ENCODE measurements at places on chromosomes 2 and 18.
A peak's percentile ranks its signal among the peaks of the same experiment; 100 is the strongest.

DNA sequence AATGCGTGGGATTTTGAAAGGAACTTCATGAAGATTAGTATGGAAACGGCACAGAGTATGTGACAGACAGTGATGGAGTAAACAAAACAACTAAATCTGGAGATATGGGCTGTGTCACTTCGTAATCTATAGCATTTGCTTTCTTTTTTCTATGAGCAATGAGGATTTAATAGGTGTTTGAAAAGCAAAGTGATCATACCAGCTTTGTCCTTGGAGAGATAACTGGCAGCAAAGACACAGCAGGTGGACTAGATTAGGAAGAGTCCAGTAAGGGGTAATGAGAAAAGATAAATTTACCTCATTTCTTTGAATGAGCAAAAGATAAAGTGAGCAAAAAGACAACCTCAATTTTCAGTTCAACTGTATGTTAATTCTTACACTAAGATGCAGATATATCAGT, 199.0 kb downstream of the LRP1B start:
- DNase-seq, result peak; percentile 10

DNA sequence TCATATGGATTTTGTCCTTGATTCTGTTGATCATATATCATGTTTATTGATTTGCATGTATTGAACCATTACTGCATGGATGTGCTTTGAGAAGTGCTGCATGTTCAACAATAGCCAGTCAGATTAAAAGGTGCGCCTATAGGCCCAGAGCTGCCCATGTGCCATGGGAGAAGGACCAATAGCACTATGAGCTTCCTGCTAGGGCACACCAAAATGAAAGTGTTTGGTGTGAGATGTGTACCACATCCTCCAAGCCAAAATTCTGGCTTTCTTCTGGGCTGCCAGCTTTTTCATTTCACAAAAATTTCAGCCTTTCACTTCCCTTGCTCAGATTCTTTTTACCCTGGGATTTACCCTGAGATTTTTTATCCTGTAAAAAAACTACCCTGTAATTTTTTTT, 34.8 kb upstream of the MMADHC start:
- DNase-seq, result no peak

DNA sequence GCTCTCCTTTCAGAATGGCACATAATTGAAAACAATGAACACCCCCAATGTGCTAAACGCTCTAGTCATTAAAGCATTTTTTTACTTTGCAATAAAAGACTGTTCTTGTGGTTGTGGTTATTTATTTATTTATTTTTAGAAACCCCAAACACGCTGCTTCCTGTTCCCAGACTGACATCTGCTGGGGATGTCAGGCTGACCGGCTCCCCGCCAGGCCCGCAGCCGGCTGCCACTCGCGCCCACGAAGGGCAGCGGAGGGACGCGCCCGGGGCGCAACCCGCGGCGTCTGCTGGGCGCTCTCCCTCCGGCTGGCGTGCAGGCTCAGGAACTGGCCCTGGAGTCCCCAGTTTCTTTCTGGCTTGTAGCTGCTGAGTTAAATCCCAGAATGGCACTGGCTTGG, 83.1 kb upstream of the SP3 start:
- DNase-seq, result no peak

DNA sequence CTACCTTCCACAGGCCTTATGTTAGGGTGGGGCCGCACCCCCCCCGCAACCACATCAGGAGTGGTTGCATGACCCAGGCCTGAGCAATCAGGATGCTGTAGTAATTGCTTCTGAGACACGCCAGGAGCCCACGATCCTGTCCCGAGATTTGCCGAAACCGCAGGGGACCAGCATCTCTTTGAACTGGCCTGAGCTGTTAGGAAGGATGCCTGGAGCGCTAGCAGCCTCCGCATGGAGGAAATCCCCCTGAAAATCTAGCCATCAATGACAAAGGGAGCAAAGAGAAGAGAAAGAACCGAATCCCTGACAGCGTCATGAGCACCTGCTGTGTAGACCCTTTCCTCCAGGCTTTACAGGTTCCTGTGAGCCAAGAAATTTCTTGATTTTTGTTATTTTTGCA, 8.7 kb upstream of the TEX44 start:
- DNase-seq, result no peak

DNA sequence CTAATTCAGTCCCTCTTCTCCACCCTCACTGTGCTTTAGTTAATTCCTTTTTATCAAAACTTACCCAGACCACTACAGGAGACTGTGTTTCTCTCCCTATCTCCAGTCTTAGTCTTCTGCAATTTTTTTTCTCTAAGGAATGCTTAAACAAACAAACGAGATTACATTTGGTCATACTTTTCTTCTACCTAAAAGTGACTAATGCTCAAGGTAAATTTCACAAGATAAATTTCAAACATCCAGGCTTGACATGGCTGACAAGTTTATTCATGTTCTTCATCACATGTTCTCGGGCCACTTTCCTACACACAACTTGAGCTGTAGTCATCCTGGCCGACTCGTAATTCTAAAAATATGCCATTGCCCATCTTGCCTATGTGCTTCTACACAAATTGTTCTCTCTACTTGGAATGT, 23.2 kb upstream of the ACSL3 start:
- no peak for DNase-seq

GRCh38 chr18:25639596-25639995, 287.6 kb upstream of the ZNF521 start:
- DNase-seq, result no peak

- DNase-seq, result no peak
Measured at GRCh38 chr2:162828545-162828944, 10.0 kb downstream of the KCNH7 start.

DNA sequence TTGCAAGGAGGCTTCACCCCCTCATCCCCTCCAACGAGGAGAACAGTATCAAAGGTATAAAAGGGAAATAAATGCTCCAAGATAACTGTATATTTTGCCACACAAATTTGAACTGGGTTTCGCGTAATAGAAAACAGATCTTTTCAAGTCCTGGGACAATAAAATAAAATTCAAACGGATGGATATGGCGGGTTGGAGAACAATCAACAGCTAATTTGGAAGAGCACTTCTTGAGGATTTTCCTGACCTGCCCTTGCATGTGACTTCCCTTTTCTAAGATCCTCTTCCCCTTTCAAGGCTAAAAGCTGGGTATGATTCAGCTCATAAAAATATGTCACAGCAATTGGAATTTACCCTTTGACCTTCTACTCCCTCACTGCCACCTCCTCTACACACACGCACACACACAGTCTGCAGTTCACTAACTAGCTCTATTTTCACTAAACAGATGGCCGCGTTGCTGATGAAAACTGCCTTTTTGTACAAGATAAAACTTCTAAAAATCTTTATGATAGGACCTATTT, 386.9 kb downstream of the FIGN start:
- DNase-seq, result no peak

DNA sequence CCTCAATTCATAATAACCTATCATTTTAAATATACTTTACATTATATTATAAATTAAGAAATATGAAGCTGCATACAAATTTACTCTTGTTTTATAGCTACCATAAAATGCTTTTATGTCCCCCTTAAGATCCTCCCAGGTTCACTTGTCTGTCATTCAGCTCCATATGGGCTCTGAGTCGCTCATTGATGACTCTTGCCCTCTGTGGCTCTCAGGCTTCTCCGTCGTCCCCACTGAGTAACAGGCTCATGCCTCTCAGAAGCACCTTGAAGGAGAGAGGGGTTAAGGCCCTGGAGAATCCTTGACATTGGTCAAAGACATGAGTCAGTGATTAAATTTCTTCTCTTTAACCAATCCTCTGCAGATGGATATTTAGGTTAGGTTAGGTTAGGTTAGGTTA, 6.2 kb upstream of the MCM6 start:
- DNase-seq, result no peak

DNA sequence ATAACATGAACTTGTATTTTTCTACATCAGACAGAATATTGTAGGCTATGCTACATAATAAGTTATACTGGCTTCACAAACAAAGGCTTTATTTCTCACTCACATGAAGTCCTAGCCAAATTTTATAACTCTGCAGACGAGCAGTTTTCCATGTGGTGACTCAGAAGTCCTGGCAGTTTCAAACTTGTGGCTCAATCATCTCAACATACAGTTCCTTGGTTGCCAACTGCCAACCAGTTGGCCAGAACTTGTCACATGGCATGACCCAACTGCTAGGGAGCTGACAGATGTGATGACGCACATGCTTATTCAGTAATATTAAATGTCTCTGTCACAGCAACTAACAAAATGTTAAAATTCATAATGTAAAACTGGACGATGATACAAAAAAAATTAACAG, 63.8 kb upstream of the ZC3H15 start:
- no peak for DNase-seq

GRCh38 chr2:61235716-61236115, 73.7 kb downstream of the C2orf74 start:
- DNase-seq, result no peak

DNA sequence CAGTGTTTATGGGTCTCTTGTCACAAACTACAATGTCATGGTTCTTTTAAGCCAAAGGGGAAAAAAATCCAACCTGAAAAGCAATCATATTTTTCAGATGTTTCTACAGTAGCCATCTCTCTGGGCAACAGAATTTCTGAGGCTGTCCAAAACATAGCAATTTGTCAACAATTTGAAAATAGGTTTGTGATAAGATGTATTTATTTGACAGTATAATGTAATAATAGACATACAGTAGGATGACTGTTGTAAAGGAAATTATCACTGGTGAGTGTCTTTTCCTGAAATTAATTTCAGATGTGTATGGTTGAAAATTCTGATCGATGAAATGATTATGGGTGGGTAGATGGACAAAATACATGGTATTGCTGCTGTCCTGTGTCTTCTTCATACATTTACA, 1230.1 kb upstream of the CDH2 start:
- no peak for DNase-seq

DNA sequence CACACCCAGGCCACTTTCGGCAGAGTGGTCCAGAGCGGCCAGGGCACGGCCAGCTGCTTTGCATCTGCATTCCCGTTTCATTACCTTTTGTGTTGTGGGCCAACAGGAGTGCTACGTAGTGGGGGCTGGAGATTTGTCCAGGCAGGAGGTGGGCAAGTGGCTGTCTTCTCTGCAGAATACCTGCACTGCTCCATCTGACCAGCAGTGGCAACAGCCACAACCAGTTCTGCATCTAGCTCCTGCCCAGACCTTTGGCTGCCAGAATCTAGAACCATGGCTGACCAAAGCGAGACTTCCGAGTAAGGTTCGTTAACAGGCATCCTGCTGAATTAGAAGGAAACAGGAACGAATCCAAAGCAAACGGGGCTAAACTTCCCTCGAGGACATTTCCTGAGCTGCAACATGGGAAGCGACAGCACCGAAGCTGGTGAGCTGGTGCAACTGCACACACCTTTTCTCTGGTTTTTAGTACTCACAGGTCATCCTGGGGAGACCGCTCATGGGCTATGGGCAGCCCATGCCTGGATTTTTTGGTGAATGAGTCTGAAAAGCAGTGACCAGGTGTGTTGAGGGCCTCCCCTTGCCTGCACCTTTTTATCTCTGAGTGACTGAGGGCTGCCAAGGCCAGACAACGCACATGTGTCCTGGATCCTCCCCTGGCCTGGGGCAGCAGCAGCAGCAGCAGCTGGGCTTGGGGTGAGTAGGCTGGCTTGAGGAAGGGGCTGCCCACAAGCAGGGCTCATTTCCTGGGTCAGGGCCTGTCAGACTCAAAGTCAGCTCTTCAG, 10.5 kb downstream of the GDF7 start:
- DNase-seq, result no peak

DNA sequence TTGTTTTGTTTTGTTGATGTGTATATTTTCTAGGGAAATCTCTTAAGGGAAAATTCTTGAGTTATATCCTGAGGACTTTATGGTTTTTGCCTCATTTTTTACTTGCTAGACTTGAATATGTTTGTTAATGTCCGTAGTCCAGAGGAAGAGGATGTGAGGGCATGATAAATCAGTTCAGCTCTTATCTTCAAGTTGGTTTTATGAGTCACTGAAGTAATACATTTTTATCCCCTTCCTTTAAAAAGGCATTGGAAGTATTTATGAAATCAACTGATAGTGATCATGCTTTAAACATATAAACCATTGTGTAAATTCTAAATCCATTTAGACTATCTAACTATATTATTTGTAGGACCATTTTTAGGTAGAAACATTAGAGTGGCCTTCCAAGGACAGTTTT, 43.9 kb upstream of the CYBRD1 start:
- no peak for DNase-seq

DNA sequence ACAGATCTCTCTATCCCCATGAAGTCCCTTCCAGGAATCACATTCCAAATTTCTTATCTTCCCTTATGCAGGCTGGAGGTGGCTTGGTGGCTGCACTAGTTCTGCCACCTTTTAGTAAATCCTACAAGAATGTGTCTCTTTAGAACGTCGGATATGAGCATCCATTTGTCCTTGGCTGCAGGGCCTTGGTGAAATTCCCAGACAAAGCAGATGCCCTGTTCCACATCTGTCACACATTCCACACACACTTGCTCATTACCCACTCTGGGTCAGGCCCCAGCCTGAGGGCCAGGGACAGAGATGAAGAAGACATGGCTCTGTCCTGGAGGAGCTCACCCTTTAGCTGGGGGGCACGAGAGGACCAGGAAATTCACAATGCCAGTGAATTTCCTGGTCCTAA, 31.2 kb upstream of the GPR17 start:
- DNase-seq, result no peak

DNA sequence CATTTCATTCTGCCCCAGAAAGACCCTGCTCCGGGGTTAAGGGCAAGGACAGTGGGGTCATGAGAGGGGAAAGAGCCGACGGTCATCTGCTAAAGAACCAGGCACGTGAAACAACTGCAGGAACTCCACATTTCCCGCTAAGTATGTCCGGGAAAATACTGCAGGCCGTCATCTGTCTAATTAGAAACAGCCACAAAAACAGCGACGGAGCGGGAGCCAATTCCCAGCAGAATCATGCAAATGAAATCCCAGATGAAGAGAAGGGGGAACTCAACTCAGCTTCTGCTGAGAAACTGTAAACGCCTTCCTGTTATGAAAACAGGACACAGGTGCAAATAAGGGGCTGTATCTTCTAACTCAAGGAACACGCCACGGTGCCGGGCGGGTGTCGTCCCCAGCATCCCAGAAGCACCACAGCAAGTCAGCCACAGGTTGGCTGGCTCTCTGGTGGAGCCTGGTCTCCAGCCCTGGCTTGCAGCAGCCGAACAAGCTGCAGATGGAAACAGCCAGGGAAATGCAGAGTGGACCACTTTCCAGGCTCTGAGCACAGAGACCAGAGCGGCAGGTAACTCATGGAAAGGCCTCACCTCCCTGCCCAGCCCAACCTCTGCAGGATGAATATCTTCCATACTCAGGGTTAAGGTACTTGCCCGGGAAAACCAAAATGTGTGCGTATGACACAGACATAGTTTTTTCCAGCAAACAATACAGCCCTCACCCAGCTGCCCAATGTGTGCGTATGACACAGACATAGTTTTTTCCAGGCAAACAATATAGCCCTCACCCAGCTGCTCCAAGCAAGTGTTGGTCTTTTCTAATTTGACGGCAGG, 28.9 kb downstream of the PXDN start:
- no peak for DNase-seq

DNA sequence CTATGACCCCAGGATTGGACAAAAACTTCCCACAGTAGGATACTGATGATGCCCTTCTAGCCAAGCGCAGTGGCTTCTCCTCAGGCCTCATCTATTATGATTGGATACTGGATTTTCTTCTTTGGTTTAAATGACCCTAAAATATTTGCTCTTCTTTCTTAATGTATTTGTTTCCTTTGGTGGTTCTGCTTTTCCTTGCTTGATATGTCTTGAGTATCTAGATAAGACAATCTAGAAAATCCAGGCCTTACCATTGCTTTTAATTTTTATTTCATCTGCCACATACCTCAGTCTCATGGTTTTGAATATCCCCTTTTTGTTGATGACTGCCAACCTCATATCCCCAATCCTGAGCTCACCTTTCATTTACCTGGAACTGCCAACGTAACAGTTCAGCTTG, 35.6 kb downstream of the OTOF start:
- no peak for DNase-seq

Measured in NCI-H1930 (cell line).